ENCODE measurements at places on chromosomes 7 and 10.

- no peak for DNase-seq
Observed at GRCh38 chr7:71377062-71377461, 245.1 kb downstream of the GALNT17 start.

DNA sequence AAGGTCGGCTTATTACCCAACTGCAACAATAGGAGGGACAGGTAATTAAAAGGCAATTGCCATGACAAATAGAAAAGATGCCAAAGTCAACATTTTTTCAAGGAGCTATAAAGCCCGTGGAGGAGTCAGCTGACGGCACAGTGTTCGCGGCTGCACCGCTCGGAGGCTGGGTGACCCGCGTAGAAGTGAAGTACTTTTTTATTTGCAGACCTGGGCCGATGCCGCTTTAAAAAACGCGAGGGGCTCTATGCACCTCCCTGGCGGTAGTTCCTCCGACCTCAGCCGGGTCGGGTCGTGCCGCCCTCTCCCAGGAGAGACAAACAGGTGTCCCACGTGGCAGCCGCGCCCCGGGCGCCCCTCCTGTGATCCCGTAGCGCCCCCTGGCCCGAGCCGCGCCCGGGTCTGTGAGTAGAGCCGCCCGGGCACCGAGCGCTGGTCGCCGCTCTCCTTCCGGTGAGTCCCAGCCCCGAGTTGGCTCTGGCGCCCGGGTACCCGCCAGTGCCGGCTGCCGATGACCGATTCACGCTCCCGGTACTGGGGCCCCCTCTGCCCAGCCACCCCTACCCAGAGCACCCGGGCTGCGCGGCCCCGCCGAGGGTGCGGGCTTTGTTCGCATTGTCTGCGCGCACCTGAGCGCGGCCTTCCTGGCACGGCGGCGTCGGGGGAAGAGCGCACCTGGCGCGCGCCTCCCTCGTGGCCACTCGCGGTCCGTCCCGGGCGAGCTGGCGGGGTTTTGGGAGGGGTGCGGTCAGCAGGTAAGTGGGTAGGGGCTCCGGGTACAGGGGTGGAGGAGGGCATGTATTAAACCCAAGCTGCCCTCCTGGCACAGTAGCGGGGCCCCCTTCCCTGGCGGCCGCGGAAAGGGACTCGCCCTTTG is at the start of gene VWA2:
TSS of gene VWA2 (plus strand) at position 138 of the 877 bp plus-strand sequence. CDS start 9,460 bp downstream, outside the sequence.
- DNase-seq = peak; percentile 4

- DNase-seq = no peak
Observed at GRCh38 chr7:33849004-33849403, 56.3 kb upstream of the BMPER start.

DNA sequence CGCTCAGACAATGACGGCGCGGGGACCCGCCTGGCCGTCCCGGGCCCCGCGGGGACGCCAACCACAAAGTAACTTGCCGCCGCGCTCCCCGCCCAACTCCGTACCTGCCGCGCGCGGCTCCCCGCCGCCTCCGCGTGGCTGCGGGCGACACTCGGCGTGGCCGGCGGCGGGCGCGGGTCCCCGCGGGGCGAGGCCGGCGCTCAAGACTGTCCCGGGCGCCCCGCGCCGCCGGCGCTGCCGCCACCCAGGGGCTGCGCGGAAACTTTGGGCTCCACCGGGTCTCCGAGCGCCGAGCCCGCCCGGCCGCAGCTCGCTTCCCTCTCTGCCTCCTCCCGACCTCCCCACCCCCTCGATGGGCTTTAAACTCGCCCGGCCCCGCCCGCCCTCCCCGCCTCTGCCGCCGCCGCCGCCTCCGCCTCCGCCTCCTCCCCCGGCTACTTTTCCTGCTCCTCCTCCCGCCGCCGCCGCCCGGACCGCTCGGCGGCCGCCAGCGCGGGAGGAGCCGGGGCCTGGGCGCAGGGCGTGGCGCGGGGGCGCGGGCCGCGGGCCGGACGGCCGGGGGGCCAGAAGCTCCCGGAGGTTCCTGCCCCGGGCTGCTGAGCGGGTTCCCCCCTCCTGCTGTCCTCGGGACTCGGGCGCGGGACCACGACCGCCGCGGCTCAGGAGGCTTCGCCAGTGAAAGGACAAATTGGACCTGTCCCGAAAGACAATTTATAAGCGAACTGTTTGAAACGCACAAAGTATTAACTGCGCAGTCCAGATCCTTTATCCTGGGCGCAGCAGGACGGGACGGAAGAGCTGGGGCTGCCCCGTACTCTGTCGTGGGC is 10.6 kb upstream of the GRB10 start:
- no peak for DNase-seq

GRCh38 chr7:116305485-116306408 is 95.4 kb downstream of the TES start:
- no peak for DNase-seq

DNA sequence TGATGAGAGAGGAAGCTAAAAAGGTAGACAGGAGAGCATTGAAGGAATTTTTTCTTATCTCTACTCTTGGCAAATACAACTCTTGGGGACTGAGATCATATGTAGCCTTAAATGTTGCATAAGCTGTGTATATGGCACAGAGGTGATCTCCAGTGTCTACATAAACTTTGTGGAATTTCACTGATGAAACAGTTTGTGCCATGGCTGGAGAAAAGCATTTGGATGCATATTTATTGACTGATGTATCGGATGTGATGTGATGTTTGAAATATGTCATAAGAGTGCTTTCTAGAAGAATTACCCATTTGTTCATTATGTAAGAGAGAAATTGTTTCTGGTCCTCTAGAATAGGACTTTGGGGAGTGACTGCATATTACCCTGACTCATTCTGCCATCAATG is 244.9 kb upstream of the LRRTM3 start:
- DNase-seq = no peak

GRCh38 chr7:27615420-27616185 is 47.1 kb downstream of the HIBADH start:
- DNase-seq = no peak

GRCh38 chr7:128792471-128793180 is 858 bp downstream of the CCDC136 start:
- peak; percentile 11 for DNase-seq

DNA sequence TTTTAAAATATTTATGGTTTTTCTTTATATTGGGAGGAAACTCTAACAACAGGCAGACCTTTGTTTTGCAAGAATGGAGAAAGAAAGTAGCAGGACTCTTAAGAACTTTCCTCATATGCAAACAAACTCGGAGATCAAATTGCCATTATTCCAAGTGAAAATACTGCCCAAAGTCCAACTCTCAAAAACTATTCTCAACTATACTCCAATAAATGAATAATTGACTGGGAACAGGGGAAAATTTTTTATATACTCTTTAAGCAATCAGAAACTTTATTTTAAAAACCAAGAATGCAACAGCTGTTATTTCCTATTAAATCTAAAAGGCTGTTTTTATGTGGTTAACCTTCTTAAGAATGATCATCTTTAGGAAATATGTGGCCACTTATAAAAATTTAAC is 101.9 kb downstream of the COL28A1 start:
- no peak for DNase-seq

DNA sequence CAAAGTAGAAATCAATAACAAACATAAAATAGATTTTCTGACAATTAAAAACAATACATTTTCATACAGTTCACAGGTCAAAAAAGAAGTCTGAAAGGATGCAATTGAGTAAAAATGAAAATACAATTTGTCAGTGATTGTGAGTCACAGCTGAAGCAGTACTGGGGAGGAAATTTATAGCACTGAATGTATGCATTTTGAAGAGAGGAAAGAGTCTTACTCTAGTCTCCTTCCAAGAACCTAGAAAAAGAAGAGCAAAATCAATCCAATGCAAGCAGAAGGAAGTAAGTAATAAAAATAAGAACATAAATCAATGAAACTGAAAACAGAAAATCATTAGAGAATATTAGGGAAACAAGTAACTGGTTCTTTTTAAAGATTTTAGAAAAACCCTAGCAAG is 507.2 kb upstream of the IGFBP3 start:
- DNase-seq = no peak

- no peak for DNase-seq
Observed at GRCh38 chr7:105131033-105131656, 117.1 kb downstream of the KMT2E start.

DNA sequence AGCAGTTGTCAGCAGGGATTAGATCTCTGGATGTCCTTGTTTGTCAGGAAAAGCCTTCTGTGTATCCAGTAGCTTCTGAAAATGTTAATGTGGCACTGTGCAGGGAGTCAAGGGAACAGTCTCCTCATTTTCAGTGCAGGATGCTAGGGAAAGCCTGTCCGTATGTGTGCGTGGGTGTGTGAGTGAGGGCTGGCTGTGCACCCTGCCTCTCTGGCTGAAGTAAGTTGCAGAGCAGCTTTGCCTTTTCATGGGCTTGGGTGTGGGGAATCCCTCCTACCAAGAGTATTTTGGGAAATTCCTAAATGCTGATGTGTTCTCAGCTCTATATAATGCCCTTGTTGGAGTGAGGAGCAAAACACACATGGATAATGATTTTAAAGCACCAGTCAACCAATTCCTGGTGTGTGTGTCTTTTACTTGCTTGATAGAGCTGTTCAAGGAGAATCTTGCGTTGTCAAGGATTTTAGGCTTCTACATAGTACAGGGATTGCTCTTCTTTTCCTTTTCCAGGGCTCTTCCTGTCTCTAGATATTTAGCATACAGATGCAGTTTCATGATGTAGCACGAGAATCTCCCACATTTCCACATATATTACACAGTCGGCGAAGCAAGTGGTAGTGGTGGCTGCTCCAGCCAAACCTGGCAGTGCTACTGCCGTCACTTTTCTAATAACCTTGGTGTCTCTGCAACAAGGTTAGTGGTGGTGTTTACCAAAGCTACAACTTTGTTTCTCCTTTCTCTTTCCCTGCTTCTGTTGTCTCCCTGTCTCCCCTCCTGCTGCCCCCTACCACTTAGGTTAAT is 92.8 kb downstream of the MCU start:
- no peak for DNase-seq
